Left renal cortex interstitium (tissue), 4 donors: ENCODE measurements at places on chromosomes 7 and 10. TPM values are rescaled to one million over a fixed set of nuclear protein-coding genes. Genes with fewer than 3 reads are reported as not detected.

- DNase-seq = no peak
These were observed 8.9 kb downstream of the LCOR start for GRCh38 chr10:96840841-96841518.

GRCh38 chr7:46626691-46627310, 705.7 kb upstream of the IGFBP3 start:
- no peak for DNase-seq

DNA sequence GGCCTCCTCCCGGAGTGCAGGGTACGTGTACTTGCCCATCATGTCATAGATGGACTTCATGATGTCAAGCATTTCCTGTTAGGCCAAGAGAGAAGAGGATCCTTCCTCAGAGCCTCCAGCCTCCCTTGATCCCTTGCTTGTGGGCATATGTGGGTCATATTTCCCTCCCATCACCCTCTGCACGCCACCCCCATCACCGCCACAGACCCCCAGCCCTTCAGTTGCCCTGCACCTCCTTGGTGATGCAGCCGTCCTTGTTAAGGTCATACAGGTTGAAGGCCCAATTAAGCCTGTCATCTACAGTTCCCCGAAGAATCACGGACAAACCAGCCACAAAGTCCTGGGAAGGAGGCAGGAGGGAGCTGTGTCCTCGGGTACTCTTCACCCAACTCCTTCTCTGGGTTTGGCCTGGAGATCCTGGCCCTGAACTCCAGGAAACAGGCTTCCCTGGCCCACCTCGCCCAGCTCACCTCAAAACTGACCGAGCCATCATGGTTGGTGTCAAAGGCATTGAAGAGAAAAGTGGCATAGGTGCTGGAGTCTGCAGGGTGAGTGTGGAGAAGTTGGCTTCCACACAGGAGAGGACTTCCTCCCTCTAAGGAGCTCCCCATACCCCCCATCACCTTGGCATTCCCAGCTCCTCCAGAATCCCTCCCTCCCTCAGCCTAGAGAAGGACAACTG, 9.8 kb upstream of the OGA start:
- no peak for DNase-seq

- DNase-seq = no peak
These were observed 17.2 kb downstream of the CEP41 start for GRCh38 chr7:130423501-130424037.

DNA sequence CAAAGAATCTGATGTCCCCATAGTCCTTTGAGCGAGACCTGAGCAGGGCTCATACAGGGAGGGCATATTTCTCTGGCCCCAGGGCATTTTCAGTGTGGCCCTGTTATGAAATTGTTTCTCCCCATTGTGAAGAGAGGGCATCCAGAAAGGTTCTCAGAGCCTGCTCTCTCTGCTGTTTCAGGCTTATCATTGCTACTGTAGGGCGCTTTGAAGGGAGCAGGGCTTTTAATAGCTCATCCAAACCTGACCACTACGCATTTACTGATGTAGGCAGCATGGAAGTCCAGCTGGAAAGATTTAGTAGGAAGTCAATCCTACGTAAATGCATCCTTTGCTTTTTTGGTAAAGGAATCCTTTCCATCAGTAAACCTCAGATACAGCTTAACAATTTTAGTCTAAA, 68.1 kb downstream of the PRPF18 start:
- DNase-seq = no peak

DNA sequence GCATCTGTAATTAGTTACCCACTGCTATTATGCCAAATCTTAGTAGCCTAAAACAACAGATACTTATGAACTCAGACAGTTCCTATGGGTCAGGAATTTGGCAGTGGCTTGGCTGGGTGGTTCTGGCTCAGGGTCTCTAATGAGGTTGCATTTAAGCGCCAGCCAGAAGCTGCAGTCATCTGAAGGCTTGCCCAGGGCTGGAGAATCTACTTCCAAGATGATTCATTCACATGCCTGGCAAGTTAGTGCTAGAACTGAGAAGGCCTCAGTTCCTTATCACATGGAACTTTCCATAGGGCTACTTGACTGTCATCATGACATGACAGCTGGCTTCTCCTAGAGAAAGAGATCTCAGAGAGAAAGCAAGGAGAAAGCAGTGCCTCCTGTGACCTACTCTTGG, 121.3 kb downstream of the AVL9 start:
- no peak for DNase-seq

GRCh38 chr10:22010973-22011408, 7.5 kb upstream of the DNAJC1 start:
- no peak for DNase-seq

DNA sequence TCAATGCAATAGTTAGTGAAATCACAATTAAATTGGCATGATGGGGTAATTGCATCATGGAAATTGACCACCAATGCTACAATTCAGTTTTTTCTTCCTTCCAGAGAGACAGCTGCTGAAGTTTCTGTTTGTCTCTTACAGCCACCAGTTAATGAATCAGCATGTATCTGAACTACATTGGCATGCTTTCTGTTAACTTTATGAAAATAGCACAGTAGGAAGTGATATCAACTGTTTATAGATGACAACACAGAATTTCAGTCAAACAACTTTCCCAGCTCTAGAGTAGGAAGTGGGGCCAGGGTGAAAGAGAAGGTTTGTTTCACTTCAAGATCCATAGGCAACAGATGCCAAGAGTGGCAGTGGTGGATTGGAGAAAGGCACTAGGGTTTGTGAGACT, 339.6 kb upstream of the VWC2 start:
- DNase-seq = no peak

GRCh38 chr10:22821501-22821900, 106.4 kb upstream of the ARMC3 start:
- no peak for DNase-seq

DNA sequence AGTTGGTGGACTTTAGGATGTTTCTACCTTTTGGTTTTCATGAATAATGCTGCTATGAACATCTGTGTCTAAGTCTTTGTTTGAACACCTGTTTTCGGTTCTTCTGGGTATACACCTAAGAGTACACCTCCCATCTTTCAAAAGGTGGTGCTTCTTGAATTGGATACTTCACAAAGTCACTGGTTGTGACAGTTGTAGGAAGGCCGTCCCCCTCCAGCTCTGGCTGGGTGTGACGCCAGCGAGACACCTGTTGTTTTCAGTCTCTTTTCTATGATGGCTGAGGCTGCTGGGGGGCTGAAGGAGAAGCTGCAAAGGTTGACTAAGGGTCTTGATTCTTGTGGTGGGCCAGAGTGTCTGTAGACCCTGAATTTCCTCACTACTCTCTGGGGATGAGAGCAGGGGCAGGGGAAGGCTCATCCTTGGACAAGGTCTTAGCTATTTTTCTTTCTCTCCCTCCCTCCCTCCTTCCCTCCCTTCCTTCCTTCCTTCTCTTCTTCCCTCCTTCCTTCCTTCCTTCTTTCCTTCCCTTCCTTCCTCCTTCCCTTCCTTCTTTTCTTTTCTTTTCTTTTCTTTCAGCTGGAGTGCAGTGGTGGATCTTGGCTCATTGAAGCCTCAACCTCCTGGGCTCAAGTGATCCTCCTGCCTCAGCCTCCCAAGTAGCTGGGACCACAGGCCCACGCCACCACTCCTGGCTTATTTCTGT, 5.6 kb downstream of the NEURL1 start:
- DNase-seq = no peak

DNA sequence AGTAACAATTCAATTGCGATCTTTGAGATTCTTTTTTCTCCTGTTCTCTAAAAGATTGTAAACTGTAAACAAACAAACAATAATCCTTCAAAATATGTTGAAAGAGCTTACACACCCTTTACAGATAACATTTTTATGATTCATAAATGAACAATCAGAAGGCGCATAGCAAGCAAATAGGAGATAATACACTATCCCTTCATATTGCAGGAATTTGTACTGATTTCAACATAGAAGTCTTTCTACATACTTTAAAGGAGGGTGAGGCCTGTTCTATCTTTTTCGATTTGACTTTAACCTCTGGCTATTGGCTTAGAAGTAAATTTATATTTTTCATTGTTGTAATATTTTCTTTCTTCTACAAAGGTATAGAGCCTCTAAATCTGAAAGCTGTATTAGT, 57.2 kb downstream of the TFEC start:
- no peak for DNase-seq

- no peak for DNase-seq
These were observed 83.1 kb upstream of the STEAP1B start for GRCh38 chr7:22582863-22583622.

DNA sequence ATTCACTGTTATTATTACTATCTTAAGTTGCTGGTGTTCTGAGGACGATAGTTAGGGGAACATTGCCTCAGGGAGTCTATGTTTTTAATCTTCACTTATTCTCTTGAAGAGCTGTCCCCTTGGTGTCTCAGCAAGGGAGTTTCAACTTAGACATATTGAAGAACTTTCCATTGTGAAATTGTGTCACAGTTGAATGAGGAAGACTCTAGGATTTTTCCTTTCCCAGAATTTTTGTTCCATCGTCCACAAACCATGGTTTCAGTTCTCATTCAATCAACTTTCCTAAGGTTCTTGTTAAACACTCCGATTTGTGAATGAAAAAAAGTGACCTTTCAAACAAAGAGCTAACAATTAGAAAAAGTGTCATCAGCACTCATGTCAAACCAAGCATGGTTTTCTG, 128.3 kb downstream of the GATA3 start:
- no peak for DNase-seq

GRCh38 chr10:124693396-124693795, 50.8 kb downstream of the FAM53B start:
- DNase-seq = no peak

DNA sequence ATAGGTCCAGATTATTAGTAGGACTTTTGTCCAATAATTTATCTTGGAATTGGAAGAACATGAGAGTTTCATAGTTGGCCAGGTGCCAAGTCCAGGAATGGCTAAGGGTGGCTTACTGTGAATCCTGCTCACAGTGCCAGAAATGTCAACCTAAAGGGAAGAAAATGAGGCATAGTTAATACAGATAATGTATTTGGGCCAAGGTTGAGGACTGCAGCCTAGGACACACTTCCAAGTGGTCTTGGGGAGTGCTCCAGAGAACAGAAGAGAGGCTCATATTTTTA, 78.2 kb downstream of the MAPK8 start:
- DNase-seq = no peak

DNA sequence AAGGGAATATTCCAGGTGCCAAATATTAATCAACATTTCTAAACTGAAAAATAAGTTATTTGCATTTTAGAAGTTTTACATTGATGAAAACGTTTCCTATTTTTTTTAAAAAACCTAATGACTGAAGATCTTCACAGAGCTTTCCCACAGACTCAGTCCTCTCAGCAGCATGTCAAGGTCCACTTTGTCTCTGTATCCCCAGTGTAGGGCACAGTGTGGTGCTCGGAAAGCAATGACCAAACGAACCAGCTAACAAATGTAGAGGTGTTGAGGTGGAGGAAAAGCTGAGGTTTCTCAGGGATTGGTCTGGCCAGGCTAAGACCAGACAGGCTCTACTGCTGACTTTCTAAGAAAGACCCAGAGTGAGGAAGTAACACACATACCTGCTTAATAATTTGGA, 202.2 kb upstream of the CDCA7L start:
- no peak for DNase-seq

DNA sequence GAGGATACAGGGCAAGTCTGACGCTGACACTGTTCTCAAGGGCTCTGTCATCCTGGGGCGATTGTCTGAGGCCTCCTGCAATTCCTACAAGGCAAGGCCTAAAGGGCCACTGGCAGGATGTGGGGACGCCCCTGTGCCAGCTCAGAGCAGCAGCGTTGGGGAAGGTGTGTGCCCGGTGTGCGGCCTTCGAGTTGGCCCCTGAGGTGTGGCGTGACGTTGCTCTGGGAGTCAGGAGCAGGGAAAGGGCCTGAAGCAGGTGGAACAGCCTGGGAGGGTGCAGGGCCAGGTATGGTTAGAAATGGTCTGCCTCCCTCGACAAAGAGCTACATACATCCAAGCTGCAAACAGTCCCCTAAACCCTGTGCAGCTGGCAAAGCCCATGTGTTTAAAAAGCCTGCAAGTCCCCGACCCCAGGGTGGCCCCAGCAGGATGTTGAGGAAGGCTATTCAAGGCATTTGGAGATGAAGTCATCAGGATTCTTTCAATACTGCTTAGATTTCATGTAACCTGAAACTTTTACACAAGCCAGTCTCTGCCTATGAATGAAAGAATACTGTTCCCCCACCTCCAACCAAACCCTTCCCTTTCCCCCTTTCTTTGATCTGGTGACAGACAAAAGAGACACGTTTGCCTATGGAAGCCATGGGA, 142.5 kb upstream of the TNS3 start:
- no peak for DNase-seq

- no peak for DNase-seq
These were observed 14.7 kb downstream of the CYP2W1 start for GRCh38 chr7:997404-998395.

Gene UTF1
- polyA plus RNA-seq = not detected

Gene AGBL3
- 6.3 TPM for polyA plus RNA-seq

Gene UCN3
- polyA plus RNA-seq = 3.3 TPM

Gene PPIA
- 1,435 TPM for polyA plus RNA-seq

Gene ANKRD7
- 3.7 TPM for polyA plus RNA-seq

Gene TRIM73
- 13.5 TPM for polyA plus RNA-seq

Gene HKDC1
- polyA plus RNA-seq = 20.7 TPM

Gene CUEDC2
- 98.8 TPM for polyA plus RNA-seq

Gene SLC26A3
- 0.17 TPM for polyA plus RNA-seq

Gene AZGP1
- polyA plus RNA-seq = 66.0 TPM

Gene CALML5
- not detected for polyA plus RNA-seq

Gene CLDN4
- polyA plus RNA-seq = 104 TPM

Gene GIMAP4
- 28.3 TPM for polyA plus RNA-seq

Gene KCNH2
- polyA plus RNA-seq = 23.2 TPM

Gene CFAP70
- 22.7 TPM for polyA plus RNA-seq

Gene STEAP4
- polyA plus RNA-seq = 0.13 TPM

Gene NUP42
- polyA plus RNA-seq = 79.9 TPM
